ENCODE measurements at places on chromosomes 5 and 9.

DNA sequence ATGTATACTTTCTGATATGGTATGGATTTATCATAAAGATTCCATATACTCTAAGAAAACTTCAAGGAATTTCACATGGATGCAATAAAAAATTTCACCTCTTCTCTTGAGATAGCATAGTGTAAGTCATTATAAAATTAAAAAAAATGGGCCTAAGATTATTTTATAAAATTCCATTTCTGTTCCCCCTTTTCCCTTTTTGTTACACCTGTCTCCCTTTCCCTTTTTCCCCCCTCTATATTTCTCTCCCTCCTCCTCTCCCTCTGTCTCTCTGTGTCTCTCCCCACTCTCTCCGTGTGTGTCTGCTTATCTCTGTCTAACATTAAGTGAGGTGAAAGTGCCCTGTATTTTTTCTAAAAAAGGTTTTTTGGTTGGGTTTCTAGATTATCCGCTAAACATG, 180.2 kb downstream of the NIPBL start:
- DNase-seq = no peak

DNA sequence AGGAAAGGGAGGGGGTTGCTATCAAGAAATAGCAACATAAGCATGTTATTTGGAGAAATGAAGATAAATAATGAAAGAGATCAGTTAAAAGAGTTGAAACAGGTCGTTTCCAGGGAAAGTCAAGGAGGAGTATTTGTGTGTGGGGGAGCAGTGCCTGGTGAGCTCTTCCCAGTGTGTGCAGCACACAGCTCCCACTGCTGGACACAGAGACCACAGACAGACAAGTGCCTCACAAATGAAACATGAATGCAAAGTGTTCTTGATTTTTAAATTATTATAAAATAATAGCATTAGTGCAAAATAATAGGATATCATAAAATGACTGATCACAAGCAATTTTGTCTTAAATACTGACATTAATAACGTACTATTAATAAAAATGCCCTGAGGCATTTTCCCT, 40.8 kb downstream of the LIFR start:
- no peak for DNase-seq

- DNase-seq = no peak
Observed at GRCh38 chr5:123810746-123811340, 298.9 kb downstream of the CSNK1G3 start.

GRCh38 chr9:42388846-42389245, 205.4 kb downstream of the SPATA31A6 start:
- DNase-seq = no peak

DNA sequence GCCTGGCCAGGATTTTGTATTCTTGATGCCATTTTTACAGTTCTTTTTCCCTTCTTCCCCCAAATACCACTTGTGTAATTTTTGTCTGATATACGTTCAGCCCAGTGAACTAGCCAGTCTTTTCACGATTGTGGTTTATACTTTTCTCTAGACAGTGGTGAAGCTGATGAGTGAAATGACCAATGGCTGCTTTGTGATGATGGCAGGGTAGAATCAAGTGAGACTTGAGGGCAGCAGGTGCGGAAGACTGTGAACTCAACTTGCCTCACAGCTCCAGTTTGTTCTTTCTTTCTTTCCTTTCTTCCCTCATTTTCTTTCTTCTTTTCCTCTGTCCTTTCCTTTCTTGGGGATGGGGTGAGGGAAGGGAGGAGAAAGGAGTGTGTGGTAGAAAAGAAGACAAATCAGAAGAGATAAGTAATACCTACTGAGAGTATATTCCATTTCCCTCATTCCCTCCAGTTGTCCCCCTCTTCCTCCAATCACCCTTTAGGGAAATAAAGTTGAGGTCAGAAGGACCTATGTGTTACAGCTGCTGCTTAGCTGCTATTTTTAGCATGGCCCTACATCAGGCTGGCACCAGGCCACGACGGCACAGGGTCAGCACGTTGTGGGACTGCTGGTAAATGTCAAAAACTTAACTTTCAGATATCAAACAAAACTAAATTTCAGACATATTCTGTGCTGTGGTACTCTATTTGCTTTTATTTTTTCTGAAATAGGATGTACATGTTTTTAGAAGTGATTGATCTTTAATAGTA, 12.3 kb downstream of the ZSWIM6 start:
- no peak for DNase-seq

DNA sequence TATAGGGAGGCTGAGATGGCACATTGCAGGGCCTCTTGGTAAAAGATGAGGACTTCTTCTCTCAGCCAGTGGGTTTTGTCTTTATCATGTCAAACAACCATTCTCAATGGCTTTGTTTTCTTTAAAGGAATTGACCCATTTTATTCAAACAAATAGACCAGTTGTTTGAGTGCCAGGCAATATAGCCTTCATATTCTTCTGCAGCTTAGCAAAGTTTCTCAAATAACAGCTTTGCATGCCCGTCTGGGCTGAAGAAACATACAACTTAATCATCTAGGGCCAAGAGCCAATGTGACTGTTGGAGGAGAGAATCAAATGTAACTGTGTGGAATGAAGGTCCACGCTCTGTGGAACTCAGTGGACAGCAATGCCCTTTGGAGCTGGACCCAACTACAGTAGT, 57.4 kb upstream of the ADRA1B start:
- no peak for DNase-seq

GRCh38 chr9:92119586-92119985, 4.4 kb upstream of the SPTLC1 start:
- DNase-seq = no peak

GRCh38 chr9:87596862-87597261, 99.2 kb downstream of the DAPK1 start:
- DNase-seq = no peak

- peak; percentile 57 for DNase-seq
Observed at GRCh38 chr9:5586391-5586802, 42.5 kb upstream of the RIC1 start.

DNA sequence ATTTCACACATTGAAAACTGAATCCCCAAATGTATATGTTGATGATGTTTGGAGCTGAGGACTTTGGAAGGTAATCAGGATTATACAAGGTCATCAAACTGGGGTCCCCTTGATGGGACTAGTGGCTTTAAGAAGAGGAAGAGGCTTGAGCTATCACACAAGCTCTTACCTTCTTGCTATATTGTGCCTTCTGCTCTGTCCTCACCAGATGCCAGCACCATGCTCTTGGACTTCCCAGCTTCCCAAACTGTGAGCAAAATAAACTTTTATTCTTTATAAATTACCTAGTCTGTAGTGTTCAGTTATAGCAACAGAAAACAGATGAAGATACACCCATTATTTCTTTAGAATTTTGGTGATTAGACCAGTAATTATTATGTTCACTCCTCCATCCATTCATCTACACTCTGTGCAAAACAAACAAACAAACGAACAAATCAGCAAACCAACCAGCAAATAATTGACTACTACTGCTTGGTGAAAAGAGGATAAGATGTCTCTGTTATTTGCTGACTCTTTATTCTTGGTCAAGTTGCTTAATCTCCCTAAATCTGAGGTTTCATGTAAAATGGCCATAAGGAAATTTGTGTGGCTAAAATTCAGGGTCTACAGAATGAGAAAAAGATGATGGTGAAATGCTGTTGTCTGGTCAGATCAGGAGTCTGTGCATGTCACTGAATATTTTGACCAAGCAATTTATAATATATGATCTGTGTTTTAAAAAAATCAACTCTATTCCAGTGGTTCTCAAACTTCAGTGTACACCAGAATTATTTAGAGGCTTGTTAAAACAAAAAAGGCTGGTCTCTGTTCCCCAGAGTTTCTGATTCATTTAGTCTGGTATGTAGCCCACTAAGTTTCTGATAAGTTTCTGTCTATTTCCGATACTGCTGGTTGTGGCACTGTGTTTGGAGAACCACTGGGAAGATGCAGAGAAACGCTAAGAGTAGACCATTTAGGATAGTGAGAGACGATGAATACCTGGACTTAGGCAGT, 854.1 kb downstream of the MAT2B start:
- DNase-seq = no peak

GRCh38 chr9:25397746-25398145, 280.5 kb downstream of the TUSC1 start:
- DNase-seq = no peak

DNA sequence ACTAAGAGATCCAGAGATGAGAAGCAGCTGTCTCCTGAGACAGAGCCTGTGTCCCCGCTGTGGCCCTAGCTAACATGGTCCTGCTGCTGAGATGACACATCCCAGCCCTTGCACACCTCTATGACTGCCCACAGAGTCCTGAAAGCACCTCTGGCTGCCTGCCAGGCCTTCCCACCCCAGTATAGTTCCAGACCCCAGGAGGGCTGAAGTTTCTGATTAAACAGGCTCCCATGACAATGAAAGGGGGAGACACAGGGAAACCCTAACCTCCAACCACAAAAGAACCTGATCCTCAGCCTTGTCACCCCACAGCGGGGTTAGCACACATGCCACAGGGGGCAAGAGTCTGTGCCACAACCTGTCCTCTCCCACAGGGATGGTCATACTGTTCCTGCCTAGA, 15.6 kb downstream of the CIZ1 start:
- no peak for DNase-seq

DNA sequence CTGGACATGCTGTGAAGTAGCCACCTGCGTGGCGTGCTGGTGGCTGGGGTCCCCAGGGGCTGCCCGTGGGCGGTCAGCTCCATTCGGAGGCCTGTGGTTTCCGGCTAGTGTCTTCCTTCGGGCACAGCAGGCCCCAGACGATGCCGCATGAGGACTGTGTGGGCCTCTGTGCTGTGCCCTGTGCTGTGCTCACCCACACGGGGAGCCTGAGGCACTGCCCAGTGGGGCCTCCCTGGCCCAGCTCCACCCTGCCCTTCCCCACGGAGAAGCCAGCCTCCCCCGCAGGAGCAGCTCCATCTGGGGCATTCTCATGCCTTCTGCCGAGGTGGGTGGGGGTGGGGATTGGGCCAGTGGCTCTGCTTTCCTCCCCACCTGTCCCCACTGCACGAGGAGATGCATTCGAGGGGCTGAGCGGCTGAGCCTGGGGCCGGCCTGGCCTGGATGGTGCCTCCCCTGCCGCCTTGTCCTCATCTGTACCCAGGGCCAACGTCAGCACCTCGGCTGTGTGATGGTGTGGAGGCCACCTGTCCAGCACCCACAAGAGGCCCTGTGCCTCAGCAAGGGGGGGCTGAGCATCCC, 24.2 kb downstream of the RXRA start:
- DNase-seq = no peak

DNA sequence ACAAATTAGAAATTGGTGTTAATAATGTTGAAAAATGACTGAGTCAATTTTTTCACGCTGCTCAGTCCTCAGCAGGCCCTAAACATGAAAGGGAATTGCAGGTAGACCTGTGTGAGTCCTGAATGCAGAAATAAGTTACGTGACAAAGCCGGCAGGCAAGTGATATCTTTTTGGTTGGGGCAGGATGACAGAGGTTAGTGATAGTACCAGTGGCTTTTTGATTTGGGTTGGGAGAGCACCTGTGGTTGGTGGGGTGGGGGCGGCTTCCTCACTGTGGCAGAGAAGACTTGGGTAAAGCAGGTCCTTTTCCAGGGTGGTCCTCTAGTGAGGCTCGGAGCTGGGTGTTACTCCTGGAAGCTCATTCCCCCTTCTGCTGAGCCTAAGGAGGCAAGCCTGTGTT, 164.7 kb downstream of the TMEM167A start:
- no peak for DNase-seq

- DNase-seq = no peak
Observed at GRCh38 chr5:174601946-174602345, 122.4 kb upstream of the MSX2 start.

DNA sequence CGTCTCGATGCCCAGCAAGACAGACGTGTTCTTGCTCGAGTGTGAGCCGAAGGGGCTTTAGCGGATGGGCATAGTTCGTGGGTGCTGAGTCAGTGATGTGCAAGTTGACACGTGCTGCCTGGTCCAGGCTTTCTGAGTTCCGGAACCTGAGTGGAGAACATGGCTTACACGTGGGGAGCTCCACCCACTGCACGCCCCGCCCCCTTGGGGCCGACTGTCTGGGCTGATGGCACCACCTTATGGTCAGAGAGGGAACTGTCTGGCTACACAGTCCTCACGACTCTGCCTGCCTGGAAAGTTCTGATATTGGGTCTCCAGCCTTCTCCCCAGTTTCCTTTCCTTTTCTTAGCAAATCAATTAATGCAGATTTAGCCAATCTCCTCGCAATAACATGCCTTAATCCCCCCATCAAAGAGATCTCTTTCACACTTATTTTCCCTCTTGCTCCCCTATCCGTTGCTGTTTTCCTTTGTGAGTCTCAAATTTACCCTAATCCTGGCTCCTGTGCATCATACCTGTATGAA, 3.8 kb upstream of the STC2 start:
- DNase-seq = no peak

DNA sequence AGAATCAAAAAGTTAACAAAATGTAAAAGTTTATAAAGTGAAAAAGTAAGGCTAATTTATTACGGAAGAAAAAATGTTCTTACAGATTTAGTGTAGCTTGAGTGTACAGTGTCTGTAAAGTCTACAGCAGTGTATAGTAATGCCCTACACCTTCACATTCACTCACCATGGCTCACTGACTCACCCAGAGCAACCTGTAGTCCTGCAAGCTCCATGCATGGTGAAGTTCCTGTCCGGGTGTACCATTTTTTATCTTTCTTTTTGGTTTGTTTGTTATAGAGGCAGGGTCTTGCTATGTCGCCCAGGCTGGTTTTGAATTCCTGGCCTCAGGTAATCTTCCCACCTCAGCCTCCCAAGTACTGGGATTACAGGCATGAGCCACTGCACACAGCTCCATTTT, 93.6 kb downstream of the MED27 start:
- DNase-seq = no peak

DNA sequence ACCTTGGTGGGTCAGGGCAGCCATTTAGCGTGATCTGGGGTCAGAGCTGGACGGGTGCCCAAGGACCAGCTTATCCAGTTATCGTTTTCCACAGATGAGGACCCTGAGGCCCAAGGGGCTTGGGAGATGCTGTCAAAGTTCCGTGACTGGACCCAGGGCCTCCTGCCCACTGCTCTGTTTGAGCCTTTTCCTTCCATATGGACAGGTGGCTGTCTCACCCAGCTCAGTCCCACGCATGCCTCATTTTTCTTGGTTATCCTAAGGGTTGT, 56.5 kb downstream of the TRIP13 start:
- DNase-seq = no peak

GRCh38 chr9:104961238-104961637, 33.3 kb upstream of the ABCA1 start:
- no peak for DNase-seq

All from AG04449 (cell line).